ENCODE measurements at places on chromosomes 11 and 22.
A peak's percentile ranks its signal among the peaks of the same experiment; 100 is the strongest.

DNA sequence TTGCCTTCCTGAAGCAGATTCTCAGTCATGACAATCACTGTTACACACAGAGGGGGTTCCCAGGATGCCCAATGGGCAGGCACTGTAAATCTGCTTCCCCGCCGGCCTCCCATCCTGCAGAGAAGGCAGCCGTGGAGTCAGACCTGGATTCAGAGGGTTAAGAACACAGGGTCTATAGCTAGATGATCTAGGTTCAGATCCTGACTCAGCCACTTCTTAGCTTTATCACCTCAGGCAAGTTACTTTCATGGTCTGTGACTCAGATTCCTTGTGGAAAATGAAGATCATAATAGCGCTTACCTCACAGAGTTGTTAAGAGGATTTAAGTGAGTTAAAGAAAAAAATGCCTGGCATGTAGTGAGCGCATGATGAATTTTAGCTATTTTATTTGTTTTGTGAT is 95.9 kb downstream of the TIMP3 start:
- DNase-seq = no peak

DNA sequence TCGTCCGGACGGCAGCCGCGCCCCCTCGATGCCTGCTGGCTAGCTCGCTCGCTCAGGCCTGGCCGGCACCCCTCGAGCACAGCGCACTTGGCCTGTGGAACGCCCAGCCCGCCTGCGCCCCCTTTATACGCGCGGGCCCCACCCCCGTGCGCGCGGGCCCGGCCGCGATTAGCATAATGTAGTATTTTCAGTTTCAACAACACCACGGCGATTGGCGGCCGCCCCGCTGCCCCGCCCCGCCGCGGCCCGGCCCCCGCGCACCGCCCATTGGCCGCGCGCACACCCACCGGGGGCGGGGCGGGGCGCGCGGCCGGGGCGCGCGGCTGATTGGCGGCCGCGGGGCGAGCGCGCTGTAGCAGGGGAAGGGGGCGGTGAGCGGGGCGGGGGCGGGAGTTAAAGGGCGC is at the start of gene CDKN1C:
Gene CDKN1C, minus strand, starts transcription at position 98 of the 404 bp plus-strand sequence. CDS start 319 bp downstream, outside the sequence.
- peak; percentile 94 for DNase-seq

GRCh38 chr22:45831394-45831793 is 145.6 kb downstream of the WNT7B start:
- no peak for DNase-seq

GRCh38 chr22:41770715-41771468 is 29.6 kb upstream of the CCDC134 start:
- DNase-seq = no peak

DNA sequence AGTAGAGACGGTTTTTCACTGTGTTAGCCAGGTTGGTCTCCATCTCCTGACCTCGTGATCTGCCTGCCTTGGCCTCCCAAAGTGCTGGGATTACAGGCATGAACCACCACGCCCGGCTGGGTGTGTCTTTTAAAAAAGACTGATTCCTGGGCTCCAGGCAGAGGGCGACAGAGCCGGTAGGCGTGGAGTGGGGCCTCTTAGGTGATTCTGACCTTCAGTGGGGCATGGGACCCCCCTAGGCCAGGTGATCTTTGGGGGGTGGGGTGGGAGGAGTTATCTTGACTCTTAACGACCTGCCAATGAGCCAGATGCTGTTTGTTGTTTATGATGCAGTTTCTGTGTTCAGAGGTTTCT is 12.9 kb upstream of the SORL1-AS1 start:
- no peak for DNase-seq

DNA sequence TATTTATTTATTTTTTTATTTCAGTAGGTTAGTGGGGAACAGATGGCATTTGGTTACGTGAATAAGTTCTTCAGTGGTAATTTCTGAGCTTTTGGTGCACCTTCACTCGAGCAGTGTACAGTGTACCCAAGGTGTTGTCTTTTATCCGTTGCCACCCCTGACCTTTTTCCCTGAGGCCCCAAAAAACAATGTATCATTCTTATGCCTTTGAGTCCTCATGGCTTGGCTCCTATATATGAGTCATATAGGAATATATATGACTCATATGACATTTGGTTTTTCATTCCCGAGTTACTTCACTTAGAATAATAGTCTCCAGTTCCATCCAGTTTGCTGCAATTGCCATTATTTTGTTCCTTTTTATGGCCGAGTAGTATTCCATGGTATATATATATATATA is 763.9 kb downstream of the NTM start:
- no peak for DNase-seq

DNA sequence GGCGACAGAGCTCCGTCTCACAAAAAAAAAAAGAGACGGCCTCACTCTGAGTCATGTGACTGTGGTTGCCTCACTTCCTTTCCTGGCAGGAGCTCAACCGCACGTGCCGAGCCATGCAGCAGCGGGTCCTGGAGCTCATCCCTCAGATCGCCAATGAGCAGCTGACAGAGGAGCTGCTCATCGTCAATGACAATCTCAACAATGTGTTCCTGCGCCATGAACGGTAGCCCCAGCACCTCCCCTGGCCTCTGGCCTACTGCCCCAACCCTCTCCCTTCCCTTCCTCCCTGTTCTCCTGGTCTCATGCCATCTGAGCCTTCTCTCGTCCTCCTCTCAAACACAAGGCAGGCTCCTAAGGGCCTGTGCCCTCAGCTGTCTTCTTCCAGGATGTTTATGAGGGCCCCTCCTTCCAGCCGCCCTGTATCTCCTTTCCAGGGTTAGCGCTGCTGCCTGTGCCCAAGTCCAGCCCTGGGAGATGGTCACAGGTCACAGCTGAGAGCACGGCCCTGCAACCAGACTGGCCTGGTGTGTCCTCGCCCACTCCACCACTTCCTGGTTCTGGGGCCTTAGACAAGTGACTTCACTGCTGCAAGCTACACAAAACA is 30.7 kb downstream of the TOM1 start:
- DNase-seq = no peak

DNA sequence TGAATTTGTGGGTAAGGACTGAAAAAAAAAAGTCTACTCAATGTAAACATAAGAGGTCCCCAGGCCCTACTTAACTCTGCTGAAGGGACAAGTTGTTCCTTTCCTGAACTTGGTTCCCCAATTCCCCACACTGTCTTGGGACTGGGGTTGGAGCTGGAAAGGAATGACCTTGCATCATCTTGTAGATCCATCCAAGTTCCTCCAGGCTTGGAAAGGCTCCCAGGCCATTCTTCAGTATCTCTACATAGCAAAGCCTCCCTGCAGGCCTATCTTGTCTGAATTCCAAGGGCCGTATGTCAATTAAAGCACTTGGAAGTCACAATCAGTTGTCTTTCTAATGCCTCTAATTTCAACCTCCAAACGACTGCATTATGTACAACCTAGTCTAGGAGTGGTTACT is 361.2 kb downstream of the TMEM135 start:
- no peak for DNase-seq

- DNase-seq = no peak
Observed at GRCh38 chr22:19110646-19111045, 11.6 kb downstream of the DGCR2 start.

DNA sequence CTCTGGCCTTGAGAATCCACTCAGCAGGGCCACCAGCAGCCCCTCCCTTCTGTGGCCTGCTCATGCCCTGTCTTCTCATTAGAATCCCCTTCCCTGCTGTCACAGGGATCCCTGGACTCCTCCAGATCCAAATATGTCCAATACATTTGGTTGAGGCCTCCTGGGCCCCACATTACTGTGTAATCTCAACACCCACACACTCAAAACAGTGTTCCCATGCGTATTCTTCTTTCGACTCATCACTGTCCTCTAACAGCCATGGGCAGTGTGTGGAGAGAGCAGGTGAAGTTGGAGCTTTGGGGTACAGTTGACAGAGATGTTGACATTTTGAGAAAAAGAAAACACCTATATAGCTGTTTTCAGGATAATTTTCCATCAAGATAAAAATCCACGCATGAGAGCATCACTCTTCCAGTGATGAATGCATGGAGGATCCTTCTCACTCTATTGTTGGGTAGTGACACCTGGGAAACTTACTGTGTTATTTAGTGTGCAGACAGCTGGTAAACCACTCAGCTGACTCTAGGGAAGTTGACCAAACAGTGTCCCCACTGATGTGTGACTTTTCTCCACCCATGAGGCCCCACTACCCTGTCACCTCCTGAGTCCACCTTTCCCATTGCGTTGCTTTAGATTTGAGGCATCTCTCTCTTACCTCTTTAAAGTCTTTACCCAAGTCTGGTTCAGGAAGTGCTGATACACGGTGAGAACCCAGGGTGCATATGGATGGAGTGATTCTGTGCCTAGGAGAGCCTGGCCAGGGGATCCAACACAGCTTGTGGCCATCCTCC is 28.7 kb upstream of the VPREB1 start:
- DNase-seq = no peak

GRCh38 chr11:99693941-99694492 is 673.3 kb downstream of the CNTN5 start:
- DNase-seq = no peak

GRCh38 chr11:37442576-37442975 is 844.5 kb upstream of the RAG2 start:
- DNase-seq = no peak

- peak; percentile 66 for DNase-seq
Observed at GRCh38 chr11:58513747-58514367, 6.0 kb upstream of the OR5B21 start.

- DNase-seq = no peak
Observed at GRCh38 chr11:19743622-19744021, 31.0 kb downstream of the NAV2 start.

DNA sequence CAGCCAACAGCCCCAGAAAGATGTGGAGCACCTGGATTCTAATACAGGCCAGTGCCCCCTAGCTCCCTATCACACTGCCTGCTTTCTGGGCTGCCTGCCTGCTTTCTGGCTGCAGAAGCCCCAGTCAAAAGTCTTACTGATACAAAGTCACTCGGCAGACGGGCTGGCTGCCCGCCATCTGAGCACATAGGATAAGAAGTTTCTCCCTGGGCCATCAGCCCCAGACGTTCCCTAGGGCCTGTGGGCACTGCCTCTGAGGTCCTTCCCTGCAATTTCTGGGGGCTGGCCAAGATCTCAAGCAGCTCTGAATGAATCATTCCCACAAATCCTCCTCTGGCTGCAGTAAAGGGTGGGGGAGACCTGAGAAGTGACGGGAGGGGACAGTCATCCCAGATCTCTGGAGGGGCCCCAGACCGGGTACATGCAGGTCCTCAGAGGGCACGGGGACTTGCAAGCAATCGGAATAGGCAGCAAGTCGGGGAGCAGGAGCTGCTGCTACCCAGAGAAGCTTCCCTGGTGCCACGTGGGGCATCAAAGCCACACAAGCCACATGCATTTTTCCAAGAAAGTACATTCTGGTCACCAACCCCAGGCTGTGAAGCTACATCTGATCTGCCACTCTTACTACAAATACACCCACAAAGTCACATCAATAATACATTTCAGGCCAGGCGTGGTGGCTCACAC is 4.7 kb downstream of the TPST2 start:
- DNase-seq = no peak

DNA sequence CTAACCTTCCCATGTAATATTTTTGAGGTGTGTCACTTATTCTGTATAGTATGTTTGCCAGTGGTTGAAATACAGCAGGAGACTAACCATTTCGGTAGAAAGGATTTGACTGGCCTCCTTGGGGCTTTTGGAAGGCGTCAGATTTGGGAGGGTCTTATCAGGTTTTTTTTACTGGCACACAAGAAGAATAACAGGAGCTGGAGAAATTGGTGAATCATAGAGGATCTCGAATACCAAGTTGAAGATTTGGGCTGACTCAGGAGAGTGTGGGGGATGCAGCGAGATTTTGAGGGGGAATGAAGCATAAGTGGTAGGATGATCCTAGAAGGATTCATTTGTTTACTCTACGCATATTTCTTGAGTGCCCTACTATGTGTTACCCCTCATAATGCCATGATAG is 200.5 kb downstream of the DDX10 start:
- DNase-seq = no peak

GRCh38 chr22:21102659-21103267 is 57.0 kb downstream of the LRRC74B start:
- DNase-seq = peak; percentile 98

- no peak for DNase-seq
Observed at GRCh38 chr11:74319139-74319816, 7.8 kb upstream of the P4HA3 start.

DNA sequence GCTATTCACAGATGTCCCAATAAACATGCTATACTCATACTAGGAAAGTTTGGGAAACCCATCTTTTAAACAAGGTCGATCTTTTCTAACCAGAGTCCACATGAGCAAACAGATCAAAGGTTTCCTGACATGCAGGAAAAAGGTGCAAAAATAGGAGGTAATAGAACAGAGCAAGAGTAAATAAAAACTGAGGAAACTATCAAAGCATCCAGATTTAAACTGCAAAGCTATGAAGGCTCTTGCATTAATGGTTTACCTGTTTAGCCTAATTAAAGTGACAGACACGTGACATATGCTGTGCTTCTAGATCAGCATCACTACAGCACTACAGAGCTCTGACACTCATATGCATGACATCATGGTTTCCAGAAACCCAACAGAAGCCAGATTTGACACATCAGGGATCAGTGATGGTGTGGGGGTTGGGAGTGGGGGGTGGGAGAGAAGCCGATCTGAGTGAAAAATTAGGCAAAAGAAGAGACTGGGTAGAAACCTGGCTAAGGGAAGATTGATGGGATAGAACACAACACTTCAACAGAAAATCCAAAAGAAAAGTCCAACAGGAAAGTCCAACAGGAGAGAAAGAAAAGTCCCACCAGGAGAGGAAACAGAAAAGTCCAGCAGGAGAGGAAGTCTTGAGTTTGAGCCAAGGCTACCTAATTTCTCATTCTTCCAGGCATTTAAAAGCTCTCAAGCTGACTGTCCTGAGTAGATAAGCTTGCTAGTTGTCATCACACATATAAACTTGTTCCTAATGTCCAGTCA is 262.3 kb downstream of the SOX6 start:
- peak; percentile 75 for DNase-seq

GRCh38 chr11:128525411-128526243 is 61.7 kb downstream of the ETS1 start:
- no peak for DNase-seq

GRCh38 chr22:41682033-41682807 is 6.4 kb downstream of the SNU13 start:
- peak; percentile 94 for DNase-seq

- DNase-seq = no peak
Observed at GRCh38 chr22:48135592-48135991, 1373.1 kb downstream of the TBC1D22A start.

DNA sequence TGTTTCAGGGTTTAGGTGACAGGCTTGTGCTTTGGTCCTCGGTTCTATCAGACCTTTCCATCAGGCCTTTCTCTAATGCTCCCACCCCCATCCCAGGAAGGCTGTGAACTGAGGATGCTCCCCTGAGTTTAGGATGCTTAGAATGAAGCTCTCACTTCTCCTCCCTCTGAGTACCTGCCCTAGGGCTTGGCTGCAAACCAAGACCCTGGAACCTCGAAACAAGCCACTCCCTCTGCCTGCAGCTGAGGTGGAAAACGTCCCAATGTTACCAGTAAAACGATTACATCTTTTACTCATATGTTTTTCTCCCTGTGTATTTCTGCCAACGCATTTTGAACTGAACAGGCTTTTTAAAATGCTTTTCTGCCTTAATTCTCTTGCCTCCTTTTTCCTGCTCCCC is 54.5 kb upstream of the BMAL1 start:
- DNase-seq = no peak

- peak; percentile 78 for DNase-seq
Observed at GRCh38 chr11:4181782-4182721, 87.5 kb downstream of the RRM1 start.

GRCh38 chr11:129849447-129850130 is 33.9 kb downstream of the TMEM45B start:
- no peak for DNase-seq

- no peak for DNase-seq
Observed at GRCh38 chr11:121544956-121545355, 92.2 kb upstream of the SORL1-AS1 start.

GRCh38 chr22:17444204-17444504 is 74.9 kb downstream of the CECR2 start:
- no peak for DNase-seq

Data from K562 (cell line).